ENCODE measurements at places on chromosomes 2 and 18. TPM values are rescaled to one million over a fixed set of nuclear protein-coding genes. Genes with fewer than 3 reads are reported as not detected.

DNA sequence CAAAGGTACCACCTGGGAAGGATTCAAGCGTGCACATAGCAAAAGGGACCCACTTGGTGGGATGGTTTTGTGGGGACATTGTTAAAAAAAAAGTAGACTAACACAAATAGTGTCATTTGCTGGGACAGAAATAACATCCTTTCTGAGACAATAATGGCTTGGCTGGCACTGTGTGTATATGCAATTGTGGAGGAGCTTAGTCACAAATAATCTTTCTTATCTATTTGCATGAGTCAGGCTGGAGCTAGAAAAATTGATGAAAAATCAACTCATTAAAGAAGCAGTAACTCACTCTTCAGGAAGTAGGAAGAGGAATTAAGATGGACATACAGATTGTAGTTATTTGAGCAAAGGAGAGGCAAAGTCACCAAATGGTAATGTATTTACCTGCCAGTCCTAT lies 29.5 kb upstream of the ITGB6 start:
- no peak for DNase-seq

- no peak for DNase-seq
Observed at GRCh38 chr2:225599856-225600255, 200.3 kb downstream of the NYAP2 start.

DNA sequence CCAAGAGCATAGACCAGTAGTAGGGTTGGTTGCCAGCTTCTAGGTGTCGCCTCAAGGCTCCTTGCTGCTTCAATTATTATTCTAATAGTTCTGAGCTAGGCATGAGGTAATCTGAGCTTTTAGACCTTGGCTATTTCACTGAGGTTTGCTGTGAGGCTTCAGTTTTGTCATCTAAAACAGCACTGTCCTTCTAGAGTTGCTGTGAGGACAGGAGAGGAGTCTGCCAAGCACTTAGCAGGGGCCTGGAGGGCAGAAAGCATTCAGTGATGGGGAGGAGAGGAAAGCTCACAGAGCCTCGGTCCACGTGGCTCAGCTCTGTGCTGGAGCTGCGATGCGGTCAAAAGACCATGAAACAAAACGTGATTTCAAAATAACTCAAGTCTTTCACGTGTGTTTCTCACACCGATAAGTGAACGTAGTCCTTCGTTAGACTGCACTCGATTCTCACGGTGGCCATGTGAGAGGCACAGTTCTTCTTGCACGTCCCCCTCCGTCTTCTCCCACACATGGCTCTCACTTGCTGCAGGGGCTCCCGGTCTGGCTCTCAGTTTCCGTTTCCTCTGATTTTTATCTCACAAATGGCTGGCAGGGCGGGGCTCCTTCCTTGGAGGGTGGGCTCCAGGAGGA lies 113.7 kb downstream of the B3GNT2 start:
- peak; percentile 58 for DNase-seq

GRCh38 chr2:71844967-71845366 lies 302.7 kb downstream of the CYP26B1 start:
- no peak for DNase-seq

DNA sequence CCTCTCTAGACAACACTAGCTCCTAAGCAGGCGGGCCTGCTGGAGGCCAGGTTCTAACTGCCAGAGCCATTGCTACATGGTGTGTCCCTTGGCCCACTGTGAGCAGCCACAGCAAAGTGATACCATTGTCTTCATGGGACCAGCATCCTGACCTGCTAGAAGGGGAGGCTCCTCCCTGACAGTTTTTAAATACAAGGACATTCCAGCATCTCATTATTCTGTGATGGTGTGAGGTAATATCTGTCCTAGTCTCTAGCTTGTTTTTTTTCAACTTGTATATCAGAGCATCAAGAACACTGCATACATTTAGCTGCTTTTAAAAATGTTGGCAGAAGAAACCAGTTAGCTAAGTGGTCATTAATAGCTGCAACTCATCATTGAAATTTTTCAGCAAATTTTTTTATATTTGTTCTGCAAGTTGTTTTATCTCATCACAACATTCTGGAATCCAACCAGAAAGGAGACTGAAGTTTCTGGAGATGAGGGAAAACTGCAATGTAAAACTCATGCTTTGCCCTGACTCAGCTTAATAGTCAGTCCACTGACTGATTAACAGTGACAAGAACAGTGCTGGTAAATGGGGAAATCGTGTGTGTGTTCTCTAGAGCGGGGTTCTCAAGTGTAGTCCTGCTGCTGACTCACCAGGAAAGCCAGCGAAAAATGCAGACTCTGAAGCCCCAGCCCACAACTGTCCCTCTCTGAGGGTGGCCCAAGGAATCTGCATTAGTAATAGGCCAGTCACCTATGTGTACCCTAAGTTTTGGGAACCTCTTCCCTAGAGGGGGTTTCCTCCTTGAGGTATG lies 17.8 kb downstream of the MAPRE3 start:
- DNase-seq, result no peak

DNA sequence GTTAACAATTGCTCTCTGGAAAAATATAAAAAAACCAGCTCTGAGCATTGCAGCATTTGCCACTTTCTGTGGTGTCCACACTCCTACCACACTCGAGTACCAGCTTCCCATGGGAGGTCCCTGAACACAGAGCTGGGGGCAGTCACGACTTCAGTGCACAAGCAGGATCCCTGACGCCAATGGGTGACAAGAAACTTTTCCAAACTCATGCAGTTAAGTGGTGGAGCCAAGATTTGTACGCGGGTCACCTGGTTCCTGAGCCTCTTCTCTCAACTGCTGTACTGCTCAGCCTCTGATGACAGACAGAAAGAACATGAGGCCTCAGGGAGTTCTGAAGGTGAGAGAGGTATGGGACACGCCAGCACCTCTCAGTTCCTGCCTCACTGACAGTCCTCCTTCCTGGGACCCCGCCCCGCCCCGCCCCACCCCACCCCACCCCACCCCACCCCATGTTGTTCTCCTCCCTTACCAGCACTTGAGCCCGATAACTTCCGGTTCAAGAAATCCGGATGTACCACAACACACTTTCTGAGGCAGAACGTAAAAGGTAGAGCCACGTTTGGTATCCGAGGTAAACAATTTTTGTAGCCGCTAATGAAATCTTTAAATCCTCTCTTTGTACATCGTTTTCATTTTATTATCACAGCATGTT lies 287.6 kb downstream of the MYCN start:
- DNase-seq, result no peak

DNA sequence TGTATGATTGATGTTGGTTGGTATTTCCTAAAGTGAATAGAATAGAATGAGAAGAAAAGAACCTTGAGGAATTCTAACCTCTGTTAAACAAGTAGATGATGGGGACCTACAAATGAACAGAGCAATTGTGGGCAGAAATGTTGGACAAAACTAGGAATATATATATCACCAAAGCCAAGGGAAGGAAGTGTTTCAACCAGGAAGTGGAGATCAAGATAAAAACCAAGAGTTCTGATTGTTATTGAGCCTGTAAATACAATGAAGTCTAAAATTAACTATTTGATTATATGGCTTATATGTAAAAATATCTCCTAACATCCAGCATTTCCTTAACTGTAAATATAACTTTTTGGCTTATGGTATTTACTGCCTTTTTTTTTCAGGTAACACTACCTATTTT lies 730.0 kb downstream of the SOCS6 start:
- DNase-seq, result no peak

The ANKRD29 gene
- total RNA-seq, result not detected

The UGT1A9 gene
- total RNA-seq, result not detected

Data from CD8-positive, alpha-beta memory T cell (primary cell).